ENCODE measurements at places on chromosomes 6 and 20.
A peak's percentile ranks its signal among the peaks of the same experiment; 100 is the strongest.

- no peak for DNase-seq
Measured at GRCh38 chr6:8383584-8383983, 51.8 kb downstream of the SLC35B3 start.

DNA sequence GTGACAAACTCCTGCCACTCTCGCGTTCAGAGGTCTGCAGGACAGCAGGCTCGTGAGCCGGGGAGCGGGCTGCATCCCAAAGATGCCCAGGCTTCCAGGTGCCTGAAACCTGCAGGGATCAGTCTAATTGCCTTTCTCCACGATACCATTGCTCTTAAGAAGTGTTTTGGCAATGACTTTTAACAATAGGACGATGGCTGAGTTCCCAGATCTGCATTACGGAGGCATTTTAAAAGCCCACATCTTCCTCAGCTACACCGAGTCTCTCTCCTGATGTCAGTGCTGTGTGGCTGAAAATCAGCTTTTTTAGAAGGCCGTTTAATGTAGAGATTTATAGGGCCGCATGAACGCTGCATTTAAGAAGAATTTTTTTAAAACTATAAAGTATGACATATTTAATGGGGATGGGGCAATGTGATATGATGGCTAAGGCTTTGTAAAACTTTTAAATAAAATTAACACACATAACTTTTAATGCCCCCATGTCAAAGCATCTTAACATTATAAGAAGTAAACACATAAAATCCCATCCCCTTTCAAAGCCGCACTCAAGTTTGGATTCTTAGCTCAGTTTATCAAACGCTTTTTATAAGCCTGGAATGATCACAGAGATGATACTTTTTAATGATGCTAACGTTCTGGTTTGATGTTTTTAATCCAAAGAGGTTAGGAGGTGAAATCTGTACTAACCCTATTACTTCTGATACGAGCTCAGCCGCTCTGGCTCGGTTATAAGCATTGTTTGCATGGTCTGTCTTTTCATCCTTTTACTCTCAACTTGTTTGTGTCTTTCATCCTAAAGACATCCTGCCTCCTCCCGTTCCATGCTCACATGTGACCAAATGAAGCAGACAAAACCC, 386.0 kb downstream of the SMOC2 start:
- DNase-seq, result no peak

- DNase-seq, result peak; percentile 46
Measured at GRCh38 chr20:46206025-46206424, 87.9 kb downstream of the CD40 start.

DNA sequence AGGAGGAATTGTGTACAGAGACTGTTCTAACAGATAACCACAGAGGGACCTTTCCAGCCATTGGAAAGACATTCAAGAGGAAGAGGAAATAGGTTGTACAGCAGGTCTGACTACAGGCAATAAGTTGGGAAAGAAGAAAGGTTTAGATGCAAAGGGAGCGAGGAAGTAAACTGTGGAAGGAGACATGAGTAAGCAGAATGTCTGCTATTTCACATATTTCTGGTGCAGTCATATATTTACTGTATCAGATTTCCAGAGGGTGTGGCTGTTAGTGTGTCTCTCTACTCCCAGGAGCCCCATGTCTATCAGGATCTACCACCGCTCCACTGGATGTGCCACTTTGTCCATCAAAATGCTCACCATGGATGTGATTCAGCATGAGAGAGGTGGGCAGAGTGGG, 25.9 kb downstream of the MRS2 start:
- DNase-seq, result peak; percentile 43

- DNase-seq, result no peak
Measured at GRCh38 chr6:151497905-151498304, 4.1 kb downstream of the CCDC170 start.

- DNase-seq, result peak; percentile 43
Measured at GRCh38 chr6:131135244-131136020, at the start of gene AKAP7. AKAP7 (plus strand) TSS chr6:131135467; CDS start chr6:131135764, 297 bp downstream.

DNA sequence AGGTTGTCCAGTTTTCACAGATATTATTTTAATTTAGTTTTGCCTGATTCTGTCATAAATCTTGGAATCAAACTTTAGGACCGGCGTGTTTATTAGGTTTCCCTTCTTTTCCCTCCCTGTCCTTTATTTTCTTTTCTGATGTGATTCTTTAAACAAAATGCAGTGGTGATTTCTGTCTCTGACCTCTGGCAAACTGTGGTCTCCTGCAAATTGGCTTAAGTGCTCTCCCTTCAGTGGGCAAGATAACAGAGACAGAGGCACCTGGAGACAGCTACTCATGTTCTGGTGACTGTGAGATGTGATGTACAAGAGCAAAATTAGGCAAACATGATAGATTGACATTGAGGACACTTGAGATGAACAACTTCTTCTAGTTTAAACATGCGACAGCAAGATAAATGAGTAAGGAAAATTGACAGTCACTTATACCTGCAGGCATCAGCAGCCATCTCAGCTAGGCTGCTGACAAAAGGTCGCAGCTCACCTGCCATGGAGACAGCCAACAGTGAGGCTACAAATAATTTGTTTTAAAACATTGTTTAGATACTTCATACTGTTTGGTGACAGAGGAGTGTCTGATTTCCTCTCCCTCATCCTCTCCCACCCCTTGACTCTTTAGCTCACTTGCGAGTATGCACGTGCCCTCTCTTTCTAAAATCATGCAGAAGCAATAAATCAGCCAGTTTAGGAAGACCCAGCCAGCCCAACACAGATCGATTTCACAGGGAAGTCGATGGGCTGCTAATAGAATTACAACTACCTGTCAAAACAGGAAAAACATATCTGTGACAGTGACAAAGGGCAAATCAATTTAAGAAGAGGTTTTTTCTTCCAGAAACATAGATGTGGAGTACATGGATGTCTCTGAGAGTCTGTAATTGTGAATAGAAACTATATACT, 63.4 kb upstream of the MAP3K7 start:
- DNase-seq, result no peak

GRCh38 chr20:52614051-52614863, 357.9 kb upstream of the TSHZ2 start:
- no peak for DNase-seq

DNA sequence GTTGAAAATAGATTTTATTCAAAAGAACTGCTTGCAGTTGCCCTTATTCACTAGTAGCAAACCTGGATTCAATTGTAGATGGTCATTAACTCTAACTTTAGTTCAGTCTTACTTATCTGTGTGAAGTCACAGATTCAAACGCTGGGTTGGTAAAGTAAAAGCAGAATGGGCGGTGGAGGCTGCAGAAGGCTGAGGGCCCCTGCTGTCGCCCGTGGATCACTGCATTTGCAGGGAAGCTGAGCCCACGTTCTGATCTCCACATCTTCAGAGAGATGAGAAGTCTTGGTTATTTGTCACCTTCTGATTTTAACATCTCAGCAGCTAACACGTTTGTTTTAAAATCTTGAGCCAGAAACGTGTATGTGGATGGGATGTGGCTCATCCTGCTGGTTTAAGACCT, 75.1 kb downstream of the SNX9 start:
- DNase-seq, result no peak

- no peak for DNase-seq
Measured at GRCh38 chr6:138113588-138114210, 6.5 kb upstream of the PERP start.

GRCh38 chr20:13816757-13817156, 31.9 kb downstream of the NDUFAF5 start:
- DNase-seq, result no peak

- DNase-seq, result no peak
Measured at GRCh38 chr6:167275436-167275835, 15.7 kb upstream of the UNC93A start.

- DNase-seq, result no peak
Measured at GRCh38 chr6:52392944-52393343, 27.2 kb upstream of the EFHC1 start.

DNA sequence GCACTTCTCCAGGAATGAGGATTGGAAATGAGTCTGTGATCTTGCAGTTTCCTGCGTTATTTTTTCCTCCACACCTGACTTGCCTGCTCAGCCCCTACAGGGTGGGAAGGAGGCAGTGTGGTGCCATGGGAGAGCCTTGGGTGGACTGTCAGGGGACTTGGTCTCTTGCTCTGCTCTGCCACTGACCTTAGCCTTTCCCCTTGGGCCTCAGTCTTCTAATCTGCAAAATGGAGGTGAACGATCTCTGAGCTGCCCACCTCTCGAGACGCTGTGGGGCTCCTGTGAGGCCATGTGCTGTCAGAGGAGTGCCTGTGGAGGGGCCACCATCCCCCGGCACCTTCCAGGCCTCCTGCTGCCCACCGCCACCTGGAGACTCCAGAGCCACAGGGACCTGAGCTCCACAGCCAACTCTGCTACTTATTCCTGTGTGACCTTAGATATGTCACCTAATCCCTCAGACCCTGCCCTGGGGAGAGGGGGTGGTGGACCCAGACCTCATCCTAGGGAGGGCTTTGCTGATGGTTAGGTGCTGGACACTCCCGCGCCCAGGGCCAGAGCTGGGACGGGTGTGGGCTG, 45.8 kb upstream of the MLN start:
- no peak for DNase-seq

DNA sequence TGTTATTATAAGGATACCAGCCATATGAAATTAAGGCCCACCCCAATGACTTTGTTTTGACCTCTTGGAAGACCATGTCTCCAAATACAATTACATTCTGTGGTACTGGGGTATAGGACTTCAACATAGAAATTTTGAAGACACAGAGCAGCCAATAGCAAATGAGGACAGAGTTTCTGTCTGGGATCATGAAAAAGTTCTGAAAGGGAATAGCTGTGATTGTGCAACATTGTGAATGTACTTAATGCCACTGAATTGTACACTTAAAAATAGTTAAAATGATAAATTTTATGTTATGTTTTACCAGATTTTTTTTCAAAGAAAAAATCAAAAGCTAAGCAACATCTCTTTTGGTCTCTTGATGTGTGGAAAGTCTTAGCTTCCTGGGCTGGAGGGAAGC, 27.0 kb upstream of the AGPAT4 start:
- no peak for DNase-seq

DNA sequence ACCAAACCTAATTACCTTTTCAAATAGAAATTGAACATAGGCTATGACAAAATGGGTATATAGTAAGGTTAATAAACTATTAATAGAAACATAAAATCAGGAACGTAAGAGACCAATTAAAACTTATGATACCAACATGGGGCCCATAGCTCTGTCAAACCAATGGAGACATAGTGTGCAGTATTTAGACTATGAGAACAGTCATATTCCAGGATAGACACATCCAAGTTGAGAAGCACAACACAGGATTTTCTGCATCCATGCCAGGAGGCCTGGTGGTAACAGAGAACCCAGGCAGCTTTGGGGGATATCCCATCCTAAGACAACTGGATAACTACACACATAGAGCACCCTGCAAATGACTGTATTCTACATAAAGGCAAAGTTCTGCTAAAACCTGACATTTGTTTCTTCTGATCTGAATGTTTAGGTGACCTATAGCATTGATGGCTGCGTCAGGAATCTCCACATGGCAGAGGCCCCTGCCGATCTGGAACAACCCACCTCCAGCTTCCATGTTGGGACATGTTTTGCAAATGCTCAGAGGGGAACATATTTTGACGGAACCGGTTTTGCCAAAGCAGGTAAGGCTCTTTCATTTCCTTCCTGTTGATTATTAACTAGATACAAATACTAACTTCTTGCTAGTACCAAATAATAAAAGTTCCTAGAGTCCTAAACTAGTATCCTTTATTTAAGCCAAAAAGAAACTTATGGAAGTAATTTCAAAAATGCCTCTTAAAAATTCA, 202.7 kb downstream of the ARHGAP18 start:
- no peak for DNase-seq

DNA sequence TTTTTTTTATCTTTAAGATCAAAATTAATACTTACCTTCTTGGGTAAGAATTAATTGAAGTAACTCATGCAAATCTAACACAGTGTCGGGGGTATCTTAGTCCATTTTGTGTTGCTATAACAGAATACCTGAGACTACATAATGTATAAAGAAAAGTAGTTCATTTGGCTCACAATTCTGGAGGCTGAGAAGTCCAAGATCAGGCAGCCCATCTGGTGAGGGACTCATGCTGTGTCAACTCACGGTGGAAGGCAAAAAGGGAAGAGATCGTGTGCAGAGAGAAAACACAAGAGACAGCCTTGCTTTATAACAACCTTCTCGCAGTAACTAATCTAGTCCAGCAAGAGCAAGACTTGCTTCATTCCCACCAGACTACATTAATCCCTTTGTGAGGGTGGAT, 92.9 kb upstream of the VSTM2L start:
- no peak for DNase-seq
